ENCODE measurements at places on chromosomes 16 and 17.

- no peak for DNase-seq
These were observed 38.2 kb downstream of the MARF1 start for GRCh38 chr16:15604460-15605440.

DNA sequence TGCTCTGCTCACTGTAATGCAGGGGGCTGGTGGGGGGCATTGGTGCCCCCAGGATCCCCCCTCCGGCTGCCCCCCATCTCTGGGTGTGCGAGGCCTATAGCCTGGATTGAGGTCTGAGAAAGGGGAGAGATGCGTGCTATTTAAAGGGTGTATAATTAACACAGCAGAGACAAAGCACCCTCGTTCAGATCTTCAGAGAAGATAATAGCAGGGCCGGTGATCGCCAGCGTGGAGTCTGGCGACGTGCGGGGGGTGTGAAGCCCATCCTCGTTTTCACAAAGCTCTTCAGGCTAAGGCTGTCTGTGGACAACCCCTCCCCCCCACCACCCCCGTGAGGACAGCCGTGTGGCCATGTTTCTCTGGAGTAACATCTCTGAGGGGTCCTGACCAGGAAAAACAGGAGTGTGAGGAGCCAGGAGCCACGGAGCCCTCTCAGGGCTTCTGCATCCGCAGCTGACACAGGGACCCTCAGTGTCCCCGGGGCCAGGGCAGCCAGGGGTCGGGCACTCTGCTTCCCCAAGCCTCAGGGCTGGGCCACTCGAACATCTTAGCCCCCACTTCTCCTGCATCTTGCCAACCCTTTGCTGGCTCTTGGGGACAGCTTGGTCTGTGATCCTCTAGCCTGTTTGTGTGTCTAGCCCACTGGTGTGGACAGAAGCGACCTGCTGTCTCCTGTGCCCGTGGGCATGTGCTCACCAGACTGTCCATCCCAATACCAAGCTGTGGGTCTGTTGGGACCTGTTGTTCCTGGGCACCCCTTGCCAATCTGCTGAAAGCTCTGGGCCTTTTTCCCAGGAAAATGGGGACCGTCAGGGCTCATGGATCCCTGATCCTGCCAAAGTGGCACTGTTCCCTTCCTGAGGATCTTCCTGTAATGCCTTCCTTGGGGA, 58.9 kb downstream of the BAIAP2 start:
- DNase-seq = no peak

- no peak for DNase-seq
These were observed 18.9 kb downstream of the ADGRG1 start for GRCh38 chr16:57647136-57647875.

- no peak for DNase-seq
These were observed 713 bp downstream of the RHOT2 start for GRCh38 chr16:668519-669171.

DNA sequence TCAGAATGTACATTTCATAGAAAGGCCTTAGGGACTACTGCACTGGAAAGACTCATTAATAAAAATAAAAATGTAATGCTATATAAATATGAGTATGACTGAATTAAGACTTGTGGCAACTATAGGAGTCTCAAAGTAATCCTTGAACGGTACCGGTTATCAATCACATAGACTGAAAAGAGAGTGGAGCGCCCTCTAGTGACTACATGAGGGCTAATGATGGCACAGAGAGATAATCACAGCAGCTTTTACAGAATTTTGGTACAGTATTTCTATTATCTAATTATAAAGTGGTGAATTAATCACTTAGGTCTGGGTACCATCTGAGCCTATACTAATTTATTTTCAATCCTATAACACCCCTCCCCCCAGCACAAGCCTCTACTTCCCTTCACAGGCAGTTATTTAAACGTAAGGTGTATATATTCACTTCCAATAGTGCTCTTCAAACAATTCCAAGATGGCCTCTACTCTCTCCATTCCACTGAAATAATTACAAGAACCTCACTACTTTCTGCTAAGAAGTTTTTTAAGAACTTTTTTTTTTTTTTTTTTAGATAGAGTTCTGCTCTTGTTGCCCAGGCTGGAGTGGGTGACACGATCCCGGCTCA, 40.7 kb upstream of the ANKFY1 start:
- no peak for DNase-seq

DNA sequence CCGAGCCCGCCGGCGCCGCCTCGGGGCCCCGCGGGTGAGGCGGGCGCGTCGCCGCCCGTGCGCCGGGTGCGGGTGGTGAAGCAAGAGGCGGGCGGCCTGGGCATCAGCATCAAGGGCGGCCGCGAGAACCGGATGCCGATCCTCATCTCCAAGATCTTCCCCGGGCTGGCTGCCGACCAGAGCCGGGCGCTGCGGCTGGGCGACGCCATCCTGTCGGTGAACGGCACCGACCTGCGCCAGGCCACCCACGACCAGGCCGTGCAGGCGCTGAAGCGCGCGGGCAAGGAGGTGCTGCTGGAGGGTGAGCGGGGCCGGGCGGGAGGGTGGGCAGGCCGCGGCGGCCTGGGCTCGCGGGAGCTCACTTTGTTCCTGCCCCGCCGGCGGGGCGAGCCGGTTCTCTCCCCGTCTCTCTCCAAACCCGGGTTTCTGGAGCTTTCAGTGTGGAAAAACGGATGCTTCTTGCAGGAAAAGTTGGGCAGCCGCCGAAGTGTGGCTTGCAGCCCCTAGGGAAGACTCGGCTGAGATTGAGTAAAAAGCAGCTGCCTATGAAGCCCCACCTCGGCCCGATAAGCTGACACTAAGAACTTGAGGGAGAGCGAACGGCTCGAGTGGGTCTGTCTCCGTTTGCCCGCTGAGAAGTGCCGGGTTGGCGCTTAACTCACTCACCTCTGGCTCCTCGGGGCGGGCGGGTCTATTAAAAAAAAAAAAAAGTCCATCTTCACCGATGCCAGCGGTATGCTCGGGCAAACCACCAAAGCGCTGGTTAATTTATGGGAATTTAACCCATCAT, 677 bp downstream of the SNTB2 start:
- no peak for DNase-seq

DNA sequence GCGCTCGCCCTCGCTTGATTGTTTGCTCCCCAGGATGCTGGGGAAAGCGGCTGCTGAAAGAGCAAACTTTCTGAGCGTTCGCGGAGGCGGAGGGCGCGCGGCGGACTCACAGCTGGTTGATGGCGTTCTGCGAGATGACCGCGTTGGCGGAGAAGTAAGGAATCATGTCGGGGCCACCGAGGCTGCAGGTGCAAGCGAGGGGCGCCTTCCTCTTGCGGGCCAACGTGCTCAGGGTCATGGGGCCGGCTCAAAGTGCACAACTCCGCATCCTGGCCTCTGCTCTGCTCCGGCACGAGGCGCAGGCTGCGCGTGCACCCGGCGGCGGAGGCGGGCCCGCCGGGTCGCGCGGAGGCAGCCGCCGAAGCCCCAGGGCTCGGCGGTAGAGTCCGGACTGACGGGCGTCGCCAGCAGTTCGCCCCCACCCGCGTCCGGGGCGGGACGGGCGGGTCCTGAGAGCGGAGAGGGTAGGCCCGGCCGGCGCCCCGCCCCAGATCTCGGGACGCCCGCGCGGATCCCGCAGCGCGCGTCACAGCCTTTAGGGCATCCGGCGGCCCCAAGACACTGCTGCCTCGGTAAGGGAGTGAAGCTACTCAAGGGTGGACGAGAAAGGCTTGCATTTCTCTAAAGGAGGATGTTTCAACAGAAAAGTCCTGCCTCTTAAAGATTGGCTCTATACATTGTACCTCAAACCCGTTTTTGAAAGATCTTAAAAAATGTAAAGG, 138.5 kb upstream of the CORO6 start:
- DNase-seq = peak; percentile 71

GRCh38 chr16:5006348-5007193, 27.2 kb downstream of the NAGPA start:
- DNase-seq = no peak

GRCh38 chr17:27595208-27595607, 35.8 kb upstream of the LGALS9 start:
- no peak for DNase-seq

GRCh38 chr16:29757950-29758466, 12.2 kb upstream of the C16orf54 start:
- peak; percentile 32 for DNase-seq

DNA sequence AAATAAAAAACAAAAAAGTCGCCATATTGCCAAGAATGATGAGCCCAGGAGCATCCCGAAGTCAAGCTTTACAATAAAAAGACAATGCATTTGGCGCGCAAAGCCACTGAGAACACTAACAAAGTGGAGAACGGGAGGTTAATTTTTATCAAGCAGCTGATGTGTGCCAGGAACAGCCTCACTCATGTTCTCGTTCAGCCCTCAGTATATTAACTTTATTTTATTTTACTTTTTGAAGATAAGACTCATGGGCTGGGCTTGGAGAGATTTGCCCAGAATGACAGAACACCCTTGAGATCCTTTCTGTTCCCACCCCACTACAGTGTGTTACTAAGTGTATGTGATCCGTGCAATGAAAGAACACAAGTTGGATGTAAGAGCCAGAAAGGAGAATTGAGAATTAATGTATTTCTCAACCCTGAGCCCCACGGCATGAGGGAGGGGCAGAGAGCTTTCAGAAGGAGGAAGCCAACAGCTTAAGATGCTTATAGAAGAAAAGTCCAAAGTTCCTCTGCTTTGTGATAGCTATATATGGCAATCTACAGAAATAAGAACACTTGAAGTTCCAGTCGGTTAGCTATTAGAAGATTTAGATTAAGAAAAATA, 48.4 kb downstream of the COTL1 start:
- DNase-seq = no peak

DNA sequence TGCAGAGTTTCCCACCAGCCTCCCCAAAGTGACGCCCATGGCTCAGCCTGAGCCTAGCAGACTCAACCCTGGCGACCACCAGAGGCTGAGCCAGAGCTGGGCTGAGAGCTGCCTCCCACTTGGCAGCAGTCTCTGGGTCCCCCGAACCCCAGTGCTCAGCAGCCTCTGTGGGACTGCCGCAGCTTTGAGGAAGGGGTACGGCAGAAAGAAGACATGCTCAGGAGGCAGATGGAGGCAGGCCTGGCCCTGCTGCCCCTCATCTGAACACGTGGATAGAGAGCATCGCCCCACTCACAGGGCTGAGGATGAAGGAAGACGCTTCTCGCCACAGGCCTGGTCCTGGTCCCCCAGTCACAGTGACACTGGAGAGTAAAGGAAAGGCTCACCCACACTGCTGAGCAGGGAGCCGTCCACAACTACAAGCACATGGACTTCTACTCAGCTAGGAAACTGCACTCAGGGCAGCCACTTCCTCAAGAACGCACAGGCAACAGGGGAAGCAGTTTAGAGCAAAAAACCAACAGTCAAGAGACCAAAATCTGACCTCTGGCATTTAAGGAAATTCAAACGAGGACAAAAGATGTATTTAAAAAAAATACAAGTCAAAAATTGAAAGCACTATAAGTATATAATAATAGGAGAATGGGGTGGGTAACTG, 45.2 kb upstream of the GSG1L start:
- no peak for DNase-seq

All from amniotic stem cell (primary cell).